T follicular helper cell (primary cell): ENCODE measurements at places on chromosomes 11 and 22.

DNA sequence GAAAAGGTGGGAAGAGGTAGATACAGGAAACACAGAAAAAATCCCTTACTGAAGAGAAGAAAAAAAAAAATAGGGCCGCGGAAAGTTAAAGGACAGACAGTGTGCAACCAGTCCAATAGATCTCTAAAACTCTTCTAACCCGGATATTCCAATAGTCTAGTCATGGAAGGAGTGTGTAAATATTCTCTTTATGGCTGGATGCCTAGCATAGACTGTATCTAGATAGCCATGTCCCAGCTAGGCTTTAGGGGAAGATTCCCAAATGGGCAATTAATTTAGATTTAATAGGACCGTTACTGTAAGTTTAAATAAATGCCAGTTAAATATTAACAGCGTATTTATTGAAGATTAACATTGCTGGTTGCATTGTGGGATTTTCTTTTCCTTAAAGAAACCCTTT, 532.7 kb downstream of the NTM start:
- DNase-seq: no peak

DNA sequence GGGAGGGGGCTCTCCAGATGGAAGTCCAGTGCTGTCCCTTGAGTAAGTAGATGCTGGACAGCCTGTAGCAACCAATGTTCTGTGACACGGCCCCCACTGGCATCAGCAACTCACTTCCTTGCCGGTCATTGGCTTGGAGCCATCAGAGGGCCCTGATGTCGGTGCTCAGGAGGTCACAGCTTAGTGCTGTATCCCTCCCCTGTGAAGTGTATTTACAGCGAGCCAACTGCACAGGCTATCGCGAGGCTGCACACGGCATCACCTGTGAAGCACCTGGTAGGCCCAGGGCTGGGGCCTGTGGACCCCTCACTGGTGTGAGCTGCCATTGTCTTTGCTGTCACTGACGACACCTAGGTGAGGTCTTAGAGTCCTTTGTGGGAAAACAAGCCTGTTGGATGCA, 13.4 kb upstream of the ACR start:
- no peak for DNase-seq

DNA sequence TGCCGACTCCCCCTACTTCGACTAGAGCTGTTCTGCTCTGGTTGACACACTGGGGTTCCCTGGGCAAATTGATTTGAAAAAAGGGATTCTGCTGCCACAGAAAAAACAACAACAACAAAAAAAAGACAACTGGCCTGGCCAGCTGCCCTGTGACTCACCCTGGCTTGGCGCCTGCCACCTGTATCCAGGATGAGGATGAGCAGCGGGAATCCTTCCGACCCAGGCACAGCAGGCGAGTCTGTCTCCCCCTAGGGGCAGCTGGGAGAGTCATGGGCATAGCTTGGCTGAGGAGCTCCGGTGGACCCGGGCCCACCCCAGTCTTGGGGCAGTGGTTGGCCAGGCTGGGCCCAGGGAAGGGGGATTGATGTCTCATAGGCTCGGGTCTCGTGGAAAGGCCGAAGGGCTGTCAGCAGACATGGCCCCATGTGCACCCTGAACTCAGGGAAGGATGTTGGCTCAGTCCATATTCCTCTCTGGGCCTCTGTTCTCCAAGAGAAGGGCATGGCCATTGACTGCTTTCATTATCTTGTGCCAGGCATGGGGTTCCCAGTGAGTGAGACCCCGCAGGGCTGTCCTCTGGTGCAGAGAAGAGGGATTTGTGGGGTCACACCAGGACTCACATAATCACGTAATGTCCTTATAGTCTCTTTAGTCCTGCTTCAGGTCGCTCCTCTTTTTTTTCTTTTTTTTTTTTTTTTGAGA, 10.4 kb upstream of the SUN2 start:
- DNase-seq: peak; percentile 27

- no peak for DNase-seq
These were observed 45.1 kb upstream of the CBX7 start for GRCh38 chr22:39197578-39197977.

DNA sequence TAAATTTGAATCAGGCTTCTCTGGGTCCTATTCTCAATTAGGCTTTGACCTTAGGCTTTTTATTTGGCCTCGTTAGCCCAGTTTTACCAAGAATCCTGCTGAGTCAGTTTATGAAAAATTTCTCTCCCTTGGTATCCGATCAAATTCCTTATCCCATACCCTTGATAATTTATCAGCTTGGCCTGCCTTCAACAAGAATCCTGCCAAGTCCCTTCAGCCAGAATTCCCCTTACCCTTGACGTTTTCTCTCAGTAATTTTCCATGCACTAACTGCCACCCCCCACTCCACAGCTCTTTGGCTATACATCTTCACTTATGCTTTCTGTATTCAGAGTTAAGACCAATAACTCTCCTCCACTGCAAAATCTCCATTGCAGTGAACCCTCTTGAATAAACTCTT, 811.0 kb upstream of the CCDC90B start:
- no peak for DNase-seq

GRCh38 chr11:94401773-94402265, 600 bp upstream of the GPR83 start:
- no peak for DNase-seq

DNA sequence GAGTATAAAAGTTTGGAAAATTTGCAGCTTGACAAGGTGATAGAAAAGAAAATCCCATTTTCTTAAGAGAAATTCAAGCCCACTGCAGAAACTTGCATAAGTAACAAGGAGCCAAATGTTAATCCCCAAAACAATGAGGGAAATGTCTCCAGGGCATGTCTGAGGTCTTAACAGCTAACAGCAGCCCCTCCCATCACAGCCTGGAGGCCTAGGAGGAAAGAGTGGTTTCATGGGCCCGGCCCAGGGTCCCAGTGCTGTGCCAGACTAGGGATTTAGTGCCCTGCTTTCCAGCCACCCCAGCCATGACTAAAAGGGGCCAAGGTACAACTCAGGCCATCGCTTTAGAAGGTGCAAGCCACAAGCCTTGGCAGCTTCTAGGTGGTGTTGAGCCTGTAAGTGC, 123.7 kb upstream of the TRPC6 start:
- DNase-seq: no peak

- no peak for DNase-seq
These were observed 55.7 kb downstream of the MYO18B start for GRCh38 chr22:25797498-25798290.

DNA sequence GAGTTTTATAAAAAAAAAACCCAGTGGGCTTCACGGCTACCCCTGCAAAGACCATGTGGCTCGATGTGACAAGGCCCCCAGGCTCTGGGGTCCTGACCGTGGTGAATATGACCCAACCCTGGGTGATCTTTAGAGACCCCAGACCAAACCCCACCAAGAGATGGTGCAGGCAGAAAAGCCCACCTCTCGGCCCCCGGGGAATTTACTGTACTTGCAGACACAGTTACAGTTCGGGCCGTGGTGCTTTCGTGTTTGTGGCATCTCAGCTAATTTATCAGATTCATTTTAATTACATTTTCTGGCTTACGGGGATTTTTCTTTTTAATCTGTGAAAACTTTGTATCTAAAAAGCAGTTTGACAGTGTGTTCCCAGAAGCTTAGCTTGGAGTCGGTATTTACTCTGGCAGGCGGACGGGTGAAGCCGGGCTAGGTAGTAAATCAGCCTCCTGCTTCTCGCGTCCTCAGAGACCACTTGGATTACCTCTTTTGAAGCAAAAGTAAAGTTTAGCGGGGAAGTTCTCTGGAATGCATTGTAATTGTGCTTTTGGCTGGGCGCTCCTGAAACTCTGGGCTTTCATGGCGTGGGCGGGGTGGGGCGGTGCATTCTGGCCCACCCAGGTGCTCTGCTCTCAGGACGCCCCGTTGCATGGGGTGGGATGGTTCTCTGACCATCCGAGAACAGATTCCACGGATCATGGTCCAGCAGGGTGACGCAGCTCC, 25.3 kb downstream of the ANO1 start:
- no peak for DNase-seq

DNA sequence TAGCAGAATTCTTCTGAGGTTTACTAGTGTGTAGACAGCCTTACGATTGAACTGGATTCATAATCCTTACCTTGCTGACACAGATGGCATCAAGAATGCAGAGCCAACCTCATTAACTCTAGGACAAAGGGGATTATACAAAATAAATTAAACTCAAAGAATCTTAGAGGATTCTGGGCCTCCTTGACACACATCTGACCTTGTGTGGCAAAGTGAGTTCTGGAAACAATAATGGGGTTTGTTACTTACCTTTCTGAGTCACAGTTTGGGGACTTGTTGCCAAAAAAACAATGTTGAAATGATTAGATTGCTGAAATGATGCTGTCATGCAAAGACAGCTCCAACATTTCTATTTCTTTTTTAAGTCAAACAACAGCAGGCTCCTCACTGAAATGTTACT, 179.1 kb upstream of the ISX start:
- no peak for DNase-seq

DNA sequence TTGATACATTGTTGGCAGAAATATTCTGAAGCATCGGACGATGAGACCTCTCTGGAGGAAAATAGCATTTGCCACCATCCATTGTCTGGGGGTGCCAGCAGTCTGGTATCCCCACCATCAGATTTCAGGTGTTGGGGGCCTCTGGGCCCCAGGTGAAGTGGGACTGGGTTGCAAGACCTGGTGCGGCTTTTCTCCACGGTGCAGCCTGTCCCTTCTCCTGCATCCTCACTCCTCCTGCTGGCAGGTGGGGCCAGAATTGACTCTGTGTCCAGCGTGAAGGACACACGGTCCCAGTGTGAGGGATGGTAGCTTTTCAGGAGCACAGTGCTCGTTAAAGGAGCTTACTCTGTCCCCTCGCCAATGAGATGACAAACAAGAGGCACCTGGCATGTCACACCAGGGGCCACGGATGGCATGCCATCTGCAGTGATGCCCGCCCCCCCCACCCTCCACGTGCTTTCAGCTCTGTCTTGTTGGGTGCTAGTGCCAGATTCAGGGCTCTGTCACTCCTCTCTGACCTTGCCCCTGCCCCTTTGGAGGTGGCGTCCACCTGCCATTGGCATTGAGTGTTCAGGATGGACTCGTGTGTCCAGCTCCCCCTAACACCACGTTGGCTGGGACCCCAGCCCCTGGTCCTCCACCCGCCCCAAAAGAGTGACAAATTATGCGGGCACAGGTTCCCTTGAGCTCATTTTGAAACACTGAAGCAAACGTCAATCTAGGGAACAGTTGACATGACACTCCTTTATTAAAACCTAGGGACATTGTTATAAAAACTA, 62.4 kb downstream of the PARVG start:
- DNase-seq: no peak

GRCh38 chr22:44005524-44005923, 18.6 kb upstream of the PARVB start:
- DNase-seq: no peak

- DNase-seq: no peak
These were observed 29.3 kb downstream of the CLPB start for GRCh38 chr11:72405009-72405408.

- no peak for DNase-seq
These were observed 47.9 kb downstream of the KCNQ1OT1 start for GRCh38 chr11:2651826-2652271.

DNA sequence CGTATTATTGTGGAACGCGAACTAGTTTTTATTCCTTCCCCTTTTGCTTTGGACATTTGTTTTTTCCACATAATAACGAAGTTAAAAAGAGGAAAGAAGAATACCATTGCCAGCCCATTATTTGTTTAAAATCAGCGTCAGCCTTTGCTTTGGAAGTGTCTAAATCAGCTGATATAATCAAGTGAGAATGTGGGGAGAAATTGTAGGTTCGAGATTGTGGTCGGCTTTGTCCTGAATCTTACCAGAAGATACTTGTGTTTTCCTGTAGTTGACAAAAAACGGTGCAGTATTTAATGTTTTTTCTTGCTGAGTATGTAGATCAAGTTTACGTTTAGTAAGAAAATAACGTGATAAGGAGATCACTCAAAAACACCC, 935 bp downstream of the ZNF143 start:
- no peak for DNase-seq

DNA sequence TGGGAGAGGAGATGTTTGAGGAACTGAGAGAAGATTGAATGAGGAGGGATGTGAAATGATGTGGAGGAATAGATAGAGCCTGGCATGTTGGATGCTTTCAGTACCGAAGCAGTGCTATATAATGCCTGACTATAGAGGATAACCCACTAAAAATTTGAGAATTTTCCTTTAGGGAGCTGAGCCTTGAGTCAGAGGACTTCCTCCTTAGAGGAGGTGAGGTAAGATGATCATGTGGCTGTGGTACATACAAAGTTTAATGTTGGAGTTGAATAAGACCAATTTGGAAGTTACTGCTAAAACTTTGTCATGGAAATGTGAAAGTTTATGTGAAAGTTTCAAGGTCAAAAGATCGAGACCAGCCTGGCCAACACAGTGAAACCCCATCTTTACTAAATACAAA, 66.9 kb downstream of the YAP1 start:
- DNase-seq: no peak

GRCh38 chr11:132607575-132607974, 924.7 kb downstream of the OPCML start:
- DNase-seq: no peak

DNA sequence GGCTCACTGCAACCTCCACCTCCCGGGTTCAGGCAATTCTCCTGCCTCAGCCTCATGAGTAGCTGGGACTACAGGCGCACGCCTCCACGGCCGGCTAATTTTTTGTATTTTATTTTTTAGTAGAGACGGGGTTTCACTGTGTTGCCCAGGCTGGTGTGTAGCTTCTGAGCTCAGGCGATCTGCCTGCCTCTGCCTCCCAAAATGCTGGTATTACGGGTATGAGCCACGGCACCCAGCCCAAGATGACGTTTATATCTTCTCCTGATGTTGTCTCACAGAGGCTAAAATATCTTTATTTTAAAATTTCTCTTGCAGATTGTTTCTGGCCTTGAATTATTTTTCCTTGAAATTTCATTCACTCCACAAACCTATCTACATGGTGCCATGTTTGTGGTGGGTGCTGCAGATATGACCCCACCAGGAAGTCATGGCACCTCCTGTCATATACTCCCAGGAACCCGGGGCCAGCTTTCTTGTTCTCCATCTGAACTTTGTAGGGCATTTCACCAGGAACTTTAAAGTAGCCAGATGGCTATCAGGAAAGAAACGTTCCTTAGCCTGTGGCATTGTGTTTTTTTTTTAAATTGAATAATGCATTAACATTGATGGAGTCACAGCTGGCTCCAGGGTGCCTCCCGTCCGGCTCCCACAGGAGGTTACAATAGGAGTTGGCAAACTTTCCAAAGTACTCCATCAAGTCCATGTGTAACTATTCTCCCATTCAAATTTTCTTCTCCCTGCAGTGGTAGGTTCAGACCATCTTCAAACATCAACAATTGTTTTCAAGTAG, 42.0 kb upstream of the LIPT2 start:
- no peak for DNase-seq

- no peak for DNase-seq
These were observed 82.4 kb upstream of the CLDN5 start for GRCh38 chr22:19606332-19607191.
